ENCODE measurements at places on chromosomes 2 and 18.
A peak's percentile ranks its signal among the peaks of the same experiment; 100 is the strongest.

- DNase-seq = no peak
Measured at GRCh38 chr2:17615728-17616351, 75.3 kb downstream of the VSNL1 start.

DNA sequence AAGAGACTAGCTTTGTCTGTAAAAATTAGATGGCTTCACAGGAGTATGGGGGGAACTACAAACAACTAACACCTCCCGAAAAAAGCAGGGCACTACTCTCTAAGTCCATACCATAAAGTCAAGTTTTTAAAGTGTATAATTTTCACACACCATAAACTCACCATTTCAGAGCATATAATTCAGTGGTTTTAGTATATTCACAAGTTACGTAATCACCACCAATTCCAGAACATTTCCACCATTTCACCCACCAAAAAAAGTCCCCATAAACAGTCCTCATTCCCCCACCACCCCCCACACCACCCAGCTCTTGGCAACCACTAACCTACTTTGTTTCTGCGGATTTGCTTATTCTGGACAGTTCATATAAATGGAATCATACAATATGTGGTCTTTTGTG, 33.8 kb downstream of the CFAP36 start:
- DNase-seq = no peak

- DNase-seq = no peak
Measured at GRCh38 chr2:62194558-62195420, 1.1 kb upstream of the B3GNT2 start.

GRCh38 chr2:27537287-27537686, 40.6 kb downstream of the GCKR start:
- DNase-seq = no peak

DNA sequence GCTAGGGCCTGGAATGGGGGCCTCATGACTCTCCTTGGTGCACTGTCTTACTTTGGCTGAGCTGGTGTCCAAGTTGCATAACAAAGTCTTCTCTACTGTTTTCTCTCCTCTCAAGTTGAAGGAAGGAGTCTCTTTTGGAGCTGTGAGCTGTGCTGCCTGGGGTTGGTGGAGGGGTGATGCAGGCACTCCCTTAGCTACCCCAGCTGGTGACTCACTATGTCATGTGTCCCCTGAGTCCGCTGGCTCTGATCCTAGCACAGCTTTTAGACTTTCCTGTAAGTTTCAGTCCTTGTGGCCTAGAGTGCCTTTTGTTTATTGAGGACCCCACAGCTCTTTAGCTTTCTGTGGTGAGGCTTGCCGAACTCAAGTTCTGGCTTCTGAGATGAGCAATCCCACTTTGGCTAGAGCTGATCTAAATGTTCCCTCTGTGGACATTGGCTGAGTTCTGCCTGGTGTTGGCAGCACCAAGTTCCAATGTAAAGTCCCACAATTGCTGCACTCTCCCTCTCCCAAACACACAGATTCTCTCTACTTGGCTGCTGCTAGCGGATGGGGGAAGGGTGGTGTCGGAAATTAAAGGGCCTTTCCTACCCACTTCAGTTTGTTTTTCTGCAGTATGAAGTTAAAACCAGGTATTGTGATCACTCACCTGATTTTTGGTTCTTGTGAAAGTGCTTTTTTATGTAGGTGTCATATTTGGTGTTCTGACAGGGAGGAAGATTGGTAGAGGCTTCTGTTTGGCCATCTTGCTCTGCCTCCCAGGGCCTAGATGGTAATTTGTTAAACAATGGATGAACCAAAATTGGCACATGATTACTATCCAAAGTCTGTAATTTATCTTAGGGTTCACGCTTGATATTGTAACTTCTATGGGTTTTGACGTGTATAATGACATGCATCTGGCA, 83.2 kb downstream of the COMMD1 start:
- no peak for DNase-seq

- DNase-seq = no peak
Measured at GRCh38 chr2:126808929-126809328, 89.8 kb upstream of the TEX51 start.

- DNase-seq = no peak
Measured at GRCh38 chr18:74534150-74534969, at the start of gene CNDP1. Gene CNDP1, plus strand, starts transcription at chr18:74534500. Its CDS starts 168 bp downstream, at chr18:74534668.

- no peak for DNase-seq
Measured at GRCh38 chr2:18180912-18181311, 302.4 kb downstream of the KCNS3 start.

GRCh38 chr2:238379096-238379810, 47.5 kb upstream of the ASB1 start:
- peak; percentile 68 for DNase-seq

DNA sequence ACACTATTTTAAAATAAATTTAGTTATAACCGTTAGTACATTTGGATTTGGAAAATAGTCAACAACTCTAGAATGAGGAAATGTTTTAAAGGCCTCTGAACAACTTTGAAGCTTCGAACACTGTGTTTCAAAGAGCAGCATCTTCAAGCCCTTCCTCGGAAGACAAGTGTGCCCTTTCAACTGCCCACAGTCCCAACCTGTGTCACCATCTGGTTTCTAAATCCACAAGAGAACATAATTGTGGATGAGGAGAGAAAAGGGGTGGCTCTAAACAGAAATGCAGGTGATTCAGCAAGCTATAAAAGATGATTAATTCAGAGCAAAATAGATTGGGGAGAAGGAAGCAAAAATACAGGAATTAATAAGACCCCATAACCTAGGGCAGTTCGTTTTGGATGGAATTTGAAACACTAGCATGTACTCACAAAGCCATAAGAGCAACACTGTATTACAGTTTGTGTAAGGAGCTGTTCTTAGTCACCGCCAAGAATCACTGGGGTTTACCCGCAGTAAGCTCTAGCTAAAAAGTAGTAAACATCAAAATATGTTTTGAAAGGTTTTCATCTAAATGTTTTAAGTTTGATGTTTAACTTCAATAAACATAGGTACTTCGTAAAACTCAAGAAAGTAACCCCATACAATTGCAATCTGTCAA, 160.7 kb downstream of the EIPR1 start:
- no peak for DNase-seq

DNA sequence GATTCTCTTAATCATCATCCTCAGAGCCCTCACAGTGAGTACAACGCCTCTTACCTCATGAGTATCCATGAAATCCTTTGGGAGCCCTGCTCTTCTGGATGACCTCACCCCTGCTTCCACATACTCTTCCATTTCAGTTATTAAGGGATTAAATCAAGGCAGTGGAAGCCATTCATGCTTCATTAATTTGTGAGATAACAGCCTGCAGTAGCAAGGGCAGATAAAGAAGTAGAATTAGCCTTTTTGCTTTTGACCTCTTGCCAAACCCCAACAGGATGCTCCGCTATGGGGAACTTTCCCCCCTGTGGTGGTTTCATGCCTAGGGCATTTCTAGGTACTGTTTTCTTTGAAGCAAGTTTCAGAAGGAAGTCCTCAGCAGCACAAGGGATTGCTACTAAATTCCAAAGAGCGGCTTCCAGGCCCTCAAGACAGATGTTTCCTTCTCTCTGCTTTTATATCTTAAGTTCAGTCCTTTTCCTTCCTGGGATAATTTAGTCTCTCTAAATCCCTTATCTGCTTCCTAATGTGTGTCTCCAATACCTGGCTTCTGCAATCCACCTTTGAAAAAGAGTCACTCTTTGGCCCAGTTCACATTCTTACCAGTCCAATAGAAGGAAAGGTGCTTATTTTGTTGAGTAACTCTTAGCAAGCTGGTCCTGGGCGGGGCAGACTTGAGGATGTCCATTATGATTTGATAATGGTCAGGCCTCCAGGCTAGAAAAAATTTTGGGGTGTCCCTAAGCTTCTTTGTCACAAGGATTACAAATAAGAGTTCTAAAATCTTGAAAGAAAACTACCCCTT, 76.9 kb downstream of the MYO1B start:
- DNase-seq = no peak

DNA sequence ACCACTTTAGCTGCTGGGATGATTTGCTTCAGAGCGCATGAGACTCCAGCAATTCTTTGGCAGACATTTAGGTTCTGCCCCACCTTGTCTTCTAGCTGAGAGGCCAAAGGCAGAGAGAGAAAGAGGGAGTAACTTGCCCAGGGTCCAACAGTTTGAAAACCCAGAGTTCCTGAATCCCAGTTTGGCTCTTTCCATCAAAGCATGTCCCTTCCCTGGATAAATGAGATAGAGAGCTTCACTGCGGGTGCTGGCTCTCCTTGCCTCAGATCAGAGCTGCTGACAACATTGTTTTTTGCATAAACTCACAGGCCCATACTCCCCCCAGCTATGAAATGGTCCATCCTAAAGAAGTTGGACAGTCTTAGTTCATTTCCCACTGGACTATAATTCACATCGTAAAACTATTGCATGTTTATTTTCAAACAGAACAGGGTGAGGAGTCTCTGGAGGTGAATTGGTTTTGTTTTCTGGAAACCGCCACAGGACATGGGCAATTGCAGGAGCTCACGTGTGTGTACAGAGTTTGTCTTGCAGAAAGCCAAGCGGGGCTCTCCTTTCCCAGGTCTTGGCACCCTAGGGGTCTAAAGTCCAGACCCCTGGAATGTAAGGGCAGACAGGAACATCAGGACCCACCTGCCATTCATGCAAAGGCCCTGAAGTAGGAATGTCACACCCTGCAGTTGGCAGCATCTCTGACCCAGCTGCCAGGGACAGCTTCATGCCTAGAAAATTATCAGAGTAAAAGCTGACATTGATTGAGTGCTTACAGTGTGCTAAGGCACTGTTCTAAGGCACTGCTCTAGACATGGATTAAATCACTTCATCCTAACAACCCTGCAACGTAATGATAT, 25.0 kb upstream of the SLC14A2 start:
- DNase-seq = no peak

- no peak for DNase-seq
Measured at GRCh38 chr2:178482437-178482836, 2.2 kb downstream of the PLEKHA3 start.

DNA sequence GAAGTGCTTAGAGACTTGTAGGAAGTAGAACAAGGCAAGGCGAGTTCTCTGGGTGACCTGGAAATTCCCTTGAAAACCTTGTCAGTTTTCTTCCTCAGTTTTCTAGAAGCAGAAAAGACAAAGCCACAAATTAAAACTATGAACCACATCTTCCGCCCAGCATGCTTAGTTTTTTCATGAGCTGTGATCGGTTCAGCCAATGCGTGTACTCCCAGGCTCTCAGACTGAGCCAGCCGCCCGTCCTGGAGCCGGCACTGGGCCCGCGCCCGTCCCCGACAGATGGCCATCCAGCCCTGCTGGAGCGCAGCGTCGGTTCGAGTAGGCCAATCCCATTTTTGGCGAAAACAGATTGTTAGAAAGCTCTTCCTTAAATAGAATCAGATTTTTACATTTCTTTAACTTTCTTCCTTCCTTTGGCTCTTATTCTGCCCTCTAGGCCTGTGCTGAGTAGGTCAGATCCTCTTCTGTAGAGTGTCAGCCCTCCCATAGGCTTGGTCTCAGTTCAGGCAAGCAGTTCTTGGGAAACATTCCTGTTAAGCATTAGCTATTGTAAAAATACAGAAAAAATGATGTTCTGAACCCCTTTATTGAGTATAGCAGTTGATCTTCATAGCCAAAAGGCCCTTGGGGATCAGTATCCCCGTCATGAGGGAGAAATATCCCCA, 112.5 kb downstream of the NCK2 start:
- DNase-seq = no peak
